ENCODE measurements at places on chromosomes 3 and 15.

DNA sequence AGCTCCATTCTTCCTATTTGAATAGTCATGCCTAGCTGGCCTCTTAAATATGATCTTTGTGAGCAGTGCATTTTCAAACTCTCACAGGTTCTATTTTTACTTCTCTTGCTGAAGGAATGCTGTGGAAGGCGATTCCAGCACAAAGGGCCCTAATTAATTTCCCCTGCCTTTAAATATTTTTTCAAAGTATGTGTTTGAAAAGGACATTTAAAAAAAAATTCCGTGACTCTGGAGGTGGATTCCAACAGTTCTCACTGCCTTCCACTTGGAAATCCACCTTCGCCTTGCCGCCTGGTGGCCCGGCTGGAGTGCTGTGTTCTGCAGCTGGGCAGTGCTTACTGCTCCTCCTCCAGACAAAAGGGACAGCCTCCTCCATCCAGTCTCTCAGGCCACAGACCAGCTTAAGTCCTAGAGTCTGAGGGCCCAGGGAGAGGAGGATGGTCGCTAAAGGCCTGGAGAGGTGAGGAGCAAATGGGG is 61.5 kb upstream of the CORO2B start:
- no peak for DNase-seq

DNA sequence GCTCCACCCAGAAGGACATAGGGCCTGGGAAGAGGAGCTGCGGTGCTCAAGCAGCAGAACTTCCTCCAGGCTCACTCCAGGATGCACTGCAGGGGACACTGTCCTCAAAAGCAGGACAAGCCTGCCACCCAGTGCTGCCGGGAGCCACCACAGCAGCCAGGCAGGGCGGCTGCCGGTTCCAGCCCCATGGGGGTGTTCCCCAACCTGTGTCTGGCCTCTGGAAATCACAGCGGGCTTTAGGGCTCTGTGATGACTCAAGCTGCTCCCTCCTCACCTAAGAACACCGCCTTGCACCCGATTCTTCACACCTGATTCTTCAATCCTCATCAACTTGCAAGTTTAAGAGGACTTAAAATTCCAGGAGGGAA is 71.9 kb upstream of the SLC6A11 start:
- peak; percentile 35 for DNase-seq

- peak; percentile 56 for DNase-seq
Measured at GRCh38 chr3:14548321-14548729, 8.2 kb upstream of the GRIP2 start.

DNA sequence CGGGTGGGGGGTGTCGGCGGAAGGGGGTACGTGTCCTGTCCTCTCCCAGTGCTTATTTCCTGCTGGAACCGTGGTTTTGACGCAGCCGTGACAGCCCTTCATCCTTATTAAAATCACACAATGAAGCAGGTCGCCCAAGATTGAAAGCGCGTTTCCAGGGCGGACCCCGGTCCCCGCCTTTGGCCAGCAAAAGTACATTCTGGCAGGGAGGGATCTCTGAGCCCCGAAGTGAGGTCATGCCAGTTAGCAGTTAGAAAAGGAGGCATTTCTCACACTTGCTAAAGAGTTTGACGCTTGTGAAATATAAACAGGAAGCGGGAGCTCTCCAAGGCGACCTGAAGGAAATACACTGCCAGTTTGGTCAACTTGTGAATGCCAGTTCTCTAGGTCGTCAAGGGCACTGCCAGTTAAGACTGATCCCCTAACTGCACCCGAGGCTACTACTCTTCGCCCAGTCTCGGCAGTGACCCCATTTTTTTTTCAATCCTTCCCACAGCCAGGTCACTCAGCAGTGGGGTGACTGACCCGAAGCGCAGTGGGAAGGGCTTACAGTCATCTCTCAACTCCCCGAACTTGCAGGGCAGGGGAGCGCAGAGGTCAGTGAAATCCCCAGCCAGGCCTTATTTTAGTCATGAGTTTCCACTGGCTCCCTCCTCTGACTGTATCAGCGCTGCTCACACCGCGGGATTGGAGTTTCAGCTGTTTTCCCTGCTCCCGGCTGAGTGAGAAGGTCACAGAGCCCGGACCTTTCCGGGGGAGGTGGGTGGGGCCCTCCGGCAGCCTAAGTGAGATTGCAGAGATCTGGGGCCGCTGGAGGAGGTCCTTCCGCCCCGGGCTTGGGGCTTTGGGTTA is 2.0 kb upstream of the BHLHE40 start:
- peak; percentile 90 for DNase-seq

DNA sequence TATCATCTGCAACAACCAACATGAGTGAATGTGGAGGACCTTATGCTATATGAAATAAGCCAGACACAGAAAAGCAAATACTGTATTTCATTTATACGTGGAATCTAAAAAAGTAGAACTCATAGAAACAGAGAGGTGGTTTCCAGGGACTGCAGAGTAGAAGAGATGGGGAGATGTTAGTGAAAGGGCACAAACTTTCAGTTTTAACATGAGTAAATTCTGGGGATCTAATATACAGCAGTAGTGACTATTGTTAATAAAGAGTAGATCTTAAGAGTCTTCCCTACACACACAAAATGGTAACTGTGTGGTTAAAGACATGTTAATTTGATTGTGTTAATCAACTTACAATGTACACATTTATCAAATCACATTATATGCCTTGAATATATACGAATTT is 20.9 kb upstream of the MELTF start:
- peak; percentile 24 for DNase-seq

DNA sequence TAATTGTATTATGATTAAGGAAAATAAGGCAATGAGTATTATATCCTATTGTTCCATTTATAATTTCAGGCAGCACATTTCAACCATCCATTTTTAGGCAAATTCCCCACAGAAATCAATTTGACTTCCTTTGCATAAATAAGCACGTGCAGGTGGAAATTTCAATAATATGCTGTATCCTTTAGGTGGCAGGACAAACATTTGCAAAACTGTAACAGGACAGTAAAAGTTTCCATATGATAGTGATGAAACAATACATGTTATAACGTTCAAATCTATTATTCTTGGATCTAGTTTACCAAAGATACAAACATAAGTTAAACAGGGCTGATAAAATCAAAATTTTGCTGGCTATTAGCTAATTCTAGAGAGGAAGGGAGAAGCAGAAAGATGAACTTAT is 8.5 kb downstream of the UACA start:
- DNase-seq: no peak

DNA sequence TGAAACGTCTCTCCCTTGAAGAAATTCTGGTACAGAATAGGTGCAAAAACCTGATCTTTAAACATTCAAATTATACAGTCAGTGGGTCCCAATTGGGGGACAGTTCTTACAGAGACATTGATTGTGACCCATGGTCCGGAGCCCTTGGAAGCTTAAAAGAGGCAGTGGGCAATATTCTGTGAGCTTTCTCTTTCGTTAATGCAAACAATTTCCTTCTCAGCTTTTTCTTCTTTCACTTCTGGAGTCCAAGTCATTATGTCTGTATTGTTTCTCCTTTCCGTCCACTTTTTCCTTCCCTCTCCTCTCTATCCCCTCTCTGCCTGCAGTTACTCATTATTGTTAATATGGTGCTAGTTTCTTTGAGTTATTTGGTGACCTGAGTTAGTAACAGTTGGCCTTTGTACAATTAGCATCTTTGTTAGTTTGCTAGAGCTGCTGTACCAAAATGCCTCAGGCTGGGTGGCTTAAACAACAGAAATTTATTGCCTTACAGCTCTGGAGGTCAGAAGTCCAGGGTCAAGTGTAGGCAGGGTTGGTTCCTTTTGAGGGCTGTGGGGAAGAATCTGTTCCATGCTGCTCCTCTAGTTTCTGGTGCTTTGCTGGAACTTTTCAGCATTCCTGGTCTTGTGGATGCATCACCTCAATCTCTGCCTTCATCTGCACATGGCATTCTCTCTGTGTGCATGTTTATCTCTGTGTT is 102.6 kb downstream of the GMPS start:
- no peak for DNase-seq

- no peak for DNase-seq
Measured at GRCh38 chr3:27680517-27681246, 41.4 kb downstream of the EOMES start.

GRCh38 chr3:158769952-158770740 is 31.7 kb upstream of the MFSD1 start:
- no peak for DNase-seq

DNA sequence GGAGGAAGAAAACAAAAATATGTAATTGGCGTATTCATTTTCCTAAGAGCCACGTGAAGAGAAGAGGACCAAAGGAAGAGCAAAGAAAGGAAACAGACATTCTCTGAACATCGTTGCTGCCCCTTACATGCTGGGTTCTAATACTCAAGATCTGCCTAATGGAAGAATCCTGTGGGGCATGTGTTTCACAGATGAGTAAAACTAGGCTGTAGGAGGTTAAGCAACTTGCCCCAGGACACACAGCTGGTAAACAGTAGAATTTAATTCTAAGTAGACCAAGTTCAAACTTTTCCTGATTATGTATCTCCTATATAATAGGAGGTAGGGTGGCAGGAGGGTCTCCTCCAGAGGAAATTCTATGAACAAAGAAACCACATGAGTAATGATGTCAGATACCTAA is 106.1 kb upstream of the TNFAIP8L3 start:
- no peak for DNase-seq

DNA sequence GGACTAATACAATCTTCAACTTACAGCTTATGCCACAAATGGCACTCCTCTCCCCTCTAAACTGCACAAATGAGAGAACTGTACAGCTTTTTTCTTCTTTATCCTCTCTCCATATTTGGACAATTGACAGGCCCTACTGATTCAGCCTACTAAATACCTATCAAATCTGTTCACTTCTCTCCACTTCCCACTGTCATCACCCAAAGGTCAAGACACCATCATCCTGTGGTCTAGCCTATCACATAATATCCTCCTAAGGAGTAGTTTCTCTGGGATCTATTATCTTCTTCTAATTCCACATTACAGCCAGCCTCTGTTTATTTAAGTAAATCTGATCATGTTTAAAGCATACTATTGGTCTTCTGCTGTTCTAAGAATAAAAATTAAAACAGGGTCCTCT is 33.0 kb upstream of the SLC12A8 start:
- DNase-seq: no peak

GRCh38 chr3:175357758-175358157 is 498.6 kb downstream of the NAALADL2 start:
- no peak for DNase-seq

Data from activated CD4-positive, alpha-beta T cell treated with anti-CD3 and anti-CD28 coated beads, Interleukin-10, Interleukin-2, amounts not matched to agents 100 ng/mL and 50 ng/mL, durations not matched to agents 16 hours and 8 hours (primary cell).